CD4-positive, alpha-beta T cell treated with Interleukin-2 at 100 ng/mL for 4 hours (primary cell): ENCODE measurements at places on chromosomes 11 and 22.

DNA sequence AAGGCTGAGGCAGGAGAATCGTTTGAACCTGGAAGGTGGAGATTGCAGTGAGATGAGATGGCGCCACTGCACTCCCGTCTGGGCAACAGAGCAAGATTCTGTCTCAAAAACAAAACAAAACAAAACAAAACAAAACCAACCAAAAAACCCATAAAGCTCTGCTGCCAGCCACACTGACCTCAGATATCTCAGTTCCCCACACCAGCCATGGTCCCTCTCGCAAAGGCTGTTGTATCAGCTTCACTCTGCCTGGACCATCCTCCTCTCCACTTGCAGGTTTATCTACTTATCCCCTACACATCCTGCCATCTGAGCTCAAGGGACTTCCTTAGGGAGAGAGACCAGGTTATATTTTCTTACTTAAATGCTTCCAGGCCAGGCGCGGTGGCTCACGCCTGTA is 11.1 kb downstream of the BACE1-AS start:
- no peak for DNase-seq

DNA sequence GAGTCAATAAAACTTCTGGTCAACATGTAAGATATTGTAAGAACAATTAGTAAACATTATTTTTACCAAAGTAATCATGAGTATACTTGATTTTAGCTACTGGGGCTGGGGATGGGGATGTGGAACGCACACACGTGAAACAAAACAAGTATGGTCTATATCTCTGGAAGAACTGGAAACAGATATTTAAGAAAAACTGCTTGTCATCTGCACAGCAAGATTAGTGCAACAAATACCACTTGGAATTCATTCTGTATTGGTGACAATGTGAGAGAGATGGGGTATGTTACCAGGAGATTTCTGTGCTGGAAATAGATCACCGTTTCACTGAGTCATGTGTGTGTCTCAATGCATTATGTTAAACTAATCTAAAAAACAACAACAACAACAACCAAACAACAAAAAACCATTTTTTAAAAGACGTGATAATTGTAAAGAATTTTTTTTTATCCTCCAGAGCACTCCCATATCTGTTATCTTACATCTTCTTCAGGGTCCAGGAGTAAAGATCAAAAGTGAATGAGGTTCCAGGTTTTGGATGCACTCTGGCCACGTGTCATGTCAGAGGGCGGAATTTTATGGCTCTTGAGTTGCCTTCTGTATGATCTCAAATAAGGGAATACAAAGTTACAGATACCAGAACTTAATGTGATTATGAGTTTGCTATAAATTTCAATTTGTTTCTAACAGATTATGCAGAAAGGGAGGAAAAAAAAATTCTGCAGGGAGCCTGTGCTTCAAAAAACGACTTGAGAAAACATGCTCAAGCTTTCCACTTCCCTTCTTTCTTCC is 153.0 kb downstream of the BBOX1 start:
- no peak for DNase-seq

GRCh38 chr11:44957776-44958564 is 7.3 kb upstream of the TP53I11 start:
- DNase-seq = no peak

- no peak for DNase-seq
Measured at GRCh38 chr11:132352497-132352896, 982.1 kb downstream of the NTM start.

DNA sequence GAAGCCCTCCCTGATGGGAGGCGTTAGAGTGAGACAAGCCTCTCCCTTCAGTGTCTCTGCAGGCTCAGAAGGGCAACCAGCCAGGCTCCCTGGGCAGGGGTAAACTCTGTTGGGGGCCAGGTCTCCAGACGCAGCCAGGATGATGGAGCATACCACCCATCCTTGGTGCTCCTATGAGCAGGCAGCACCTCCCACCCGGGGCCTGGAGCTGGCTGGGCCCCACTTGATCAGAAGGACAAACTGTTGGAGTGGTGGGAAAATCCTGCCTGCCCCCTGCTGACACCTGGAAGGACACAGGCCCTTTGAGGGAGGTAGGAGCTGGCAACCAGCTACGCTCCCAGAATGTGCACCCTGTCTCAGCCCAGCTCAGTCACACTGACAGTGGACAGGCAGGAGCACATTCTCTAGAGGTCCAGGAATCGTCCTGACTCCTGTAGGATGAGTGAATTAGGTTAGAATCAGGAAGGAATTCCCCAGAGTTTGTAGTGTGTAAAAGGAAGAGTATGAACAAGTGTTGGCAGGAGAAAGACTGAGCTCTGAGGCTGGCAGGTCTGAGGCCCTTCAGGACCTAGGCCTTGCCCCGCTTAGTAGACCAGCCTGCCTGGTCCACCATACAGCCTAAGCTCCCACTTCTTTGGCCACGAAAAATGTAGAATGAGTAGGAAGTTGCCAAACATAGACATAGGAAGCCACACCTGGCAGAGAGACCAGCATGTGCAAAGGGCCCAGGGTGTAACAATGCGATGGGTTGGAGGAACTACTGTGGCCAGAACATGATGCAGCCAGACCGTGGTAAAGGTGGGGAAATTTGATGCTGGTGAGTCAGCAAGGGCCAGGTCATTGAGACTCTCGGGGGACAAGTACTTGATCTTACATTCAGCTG is 19.1 kb downstream of the ARHGEF17 start:
- no peak for DNase-seq

- DNase-seq = no peak
Measured at GRCh38 chr11:131033151-131033651, 116.9 kb upstream of the SNX19 start.

DNA sequence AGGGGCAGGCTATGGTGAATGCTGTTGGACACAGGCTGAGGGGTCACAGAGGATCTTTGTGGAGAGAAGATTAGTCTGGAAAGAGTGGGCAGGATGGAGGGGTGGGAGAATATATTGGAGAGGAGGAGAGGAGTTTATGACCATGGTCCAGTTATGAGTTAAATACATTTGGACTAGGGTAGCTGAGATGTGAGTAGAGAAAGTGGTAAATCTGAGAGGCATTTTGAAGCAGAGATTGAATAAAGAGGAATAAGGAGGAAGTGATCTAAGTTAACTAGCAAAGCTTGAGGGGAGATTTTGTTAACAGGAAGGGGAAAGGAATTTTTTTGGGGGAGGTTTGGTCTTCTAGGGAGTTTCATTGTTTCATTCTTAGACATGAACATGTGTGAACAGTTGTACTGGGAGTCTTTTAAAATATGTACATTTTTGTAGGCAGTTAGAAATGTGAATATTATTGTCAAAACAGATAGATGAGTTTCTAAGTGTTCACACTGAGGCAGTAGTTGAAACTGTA is 43.1 kb upstream of the EED start:
- DNase-seq = no peak

DNA sequence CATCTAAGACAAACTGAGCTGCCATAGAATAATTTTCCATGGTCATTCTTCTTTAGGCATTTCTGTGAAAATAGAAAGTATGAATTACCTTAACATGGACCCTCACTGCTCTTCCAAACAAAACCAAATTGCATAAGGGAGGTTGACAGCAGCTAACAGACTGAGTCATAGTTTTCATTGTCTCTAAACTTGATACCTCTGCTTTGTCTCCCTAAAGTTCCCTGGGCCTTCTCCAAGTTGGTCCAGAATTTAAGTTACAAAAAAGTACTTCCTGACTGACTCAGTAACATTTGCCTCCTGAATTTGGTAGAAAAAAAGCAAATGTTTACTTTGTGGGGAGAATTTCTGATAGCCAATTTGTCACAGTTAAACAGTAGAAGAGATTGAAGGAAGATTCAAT is 3.0 kb downstream of the OR8D1 start:
- no peak for DNase-seq

DNA sequence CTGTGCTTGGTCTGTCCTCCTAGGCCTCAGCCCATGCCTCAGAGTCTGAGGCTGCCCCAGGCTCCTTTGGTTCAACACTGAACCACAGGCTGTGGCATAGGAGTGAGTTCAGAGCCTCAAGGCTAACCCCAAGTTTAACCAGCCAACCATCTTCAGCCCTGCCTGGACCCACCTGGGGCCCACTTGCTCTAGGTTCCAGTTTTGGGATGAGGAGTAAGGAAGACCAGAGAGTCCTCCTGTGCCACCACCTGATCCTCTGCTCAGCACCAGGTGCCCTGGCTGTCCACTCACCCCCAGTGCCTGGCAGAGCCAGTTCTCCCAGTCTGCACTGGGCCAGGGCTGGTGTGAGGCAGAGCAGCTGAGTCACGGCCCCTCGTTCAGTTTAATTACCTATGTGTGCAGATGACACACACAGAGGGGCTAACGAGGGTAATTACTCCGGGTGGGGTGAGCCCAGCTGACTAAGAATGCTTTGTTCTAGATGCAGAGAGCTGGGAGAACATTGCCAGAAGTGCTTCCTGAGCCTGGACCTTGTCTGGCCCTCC is 12.0 kb upstream of the TMPRSS13 start:
- DNase-seq = no peak

- DNase-seq = no peak
Measured at GRCh38 chr22:31623592-31624304, 38.3 kb downstream of the PISD start.

GRCh38 chr11:82507288-82507687 is 226.4 kb downstream of the FAM181B start:
- DNase-seq = no peak

DNA sequence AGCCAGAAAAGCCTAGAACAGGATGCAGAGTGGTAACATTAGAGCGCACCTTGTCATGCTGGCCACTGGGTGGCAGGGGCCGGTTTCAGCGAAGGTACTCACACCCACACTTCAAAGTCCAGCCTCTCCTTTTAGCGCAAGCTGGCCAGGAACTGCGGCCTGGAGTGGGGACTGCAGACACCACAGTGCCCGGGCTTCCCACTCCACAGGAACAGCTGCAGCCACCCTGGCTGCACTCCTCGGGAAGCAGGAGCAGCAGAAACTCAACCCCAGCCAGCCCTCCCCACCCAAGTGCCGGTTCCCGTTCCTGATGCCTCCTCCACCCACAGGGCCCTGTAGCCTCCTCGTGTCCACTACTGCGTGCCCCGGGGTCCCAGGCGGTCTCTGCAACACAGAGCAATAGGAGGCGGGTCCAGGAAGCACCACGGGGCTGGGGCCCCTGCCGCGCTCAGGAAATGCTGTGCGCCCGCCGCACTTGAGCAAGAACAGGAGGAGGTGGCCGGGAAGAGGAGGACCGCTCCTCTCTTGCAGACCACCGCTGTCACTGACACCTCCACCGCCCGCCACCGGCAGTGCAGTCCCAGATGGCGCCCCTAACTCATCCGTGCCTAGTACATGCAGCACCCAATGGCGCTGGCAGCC is 2.2 kb downstream of the RFPL2 start:
- DNase-seq = peak; percentile 50

GRCh38 chr22:50318698-50319411 is 8.0 kb downstream of the DENND6B start:
- DNase-seq = no peak

DNA sequence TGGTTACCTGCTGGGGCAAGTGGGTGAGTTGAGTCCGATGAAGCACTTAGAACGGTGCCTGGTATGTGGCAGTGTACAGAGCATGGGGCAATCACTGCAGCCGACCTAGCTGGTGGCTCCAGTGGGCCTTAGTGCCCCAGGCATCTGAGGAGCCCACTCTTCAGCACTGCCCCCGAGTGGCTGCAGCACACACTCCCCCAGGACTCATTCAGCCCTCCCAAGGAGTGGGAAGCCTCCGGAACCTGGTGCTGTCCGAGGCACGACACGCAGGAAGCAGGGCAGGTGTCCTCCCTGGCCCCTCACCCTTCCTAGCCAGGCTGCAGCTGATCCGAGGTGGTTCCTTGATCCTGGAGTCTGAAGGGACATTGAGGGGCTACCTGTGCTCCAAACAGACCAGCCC is 42.4 kb upstream of the PRODH start:
- no peak for DNase-seq

- DNase-seq = no peak
Measured at GRCh38 chr22:18048041-18048440, 23.7 kb upstream of the MICAL3 start.

DNA sequence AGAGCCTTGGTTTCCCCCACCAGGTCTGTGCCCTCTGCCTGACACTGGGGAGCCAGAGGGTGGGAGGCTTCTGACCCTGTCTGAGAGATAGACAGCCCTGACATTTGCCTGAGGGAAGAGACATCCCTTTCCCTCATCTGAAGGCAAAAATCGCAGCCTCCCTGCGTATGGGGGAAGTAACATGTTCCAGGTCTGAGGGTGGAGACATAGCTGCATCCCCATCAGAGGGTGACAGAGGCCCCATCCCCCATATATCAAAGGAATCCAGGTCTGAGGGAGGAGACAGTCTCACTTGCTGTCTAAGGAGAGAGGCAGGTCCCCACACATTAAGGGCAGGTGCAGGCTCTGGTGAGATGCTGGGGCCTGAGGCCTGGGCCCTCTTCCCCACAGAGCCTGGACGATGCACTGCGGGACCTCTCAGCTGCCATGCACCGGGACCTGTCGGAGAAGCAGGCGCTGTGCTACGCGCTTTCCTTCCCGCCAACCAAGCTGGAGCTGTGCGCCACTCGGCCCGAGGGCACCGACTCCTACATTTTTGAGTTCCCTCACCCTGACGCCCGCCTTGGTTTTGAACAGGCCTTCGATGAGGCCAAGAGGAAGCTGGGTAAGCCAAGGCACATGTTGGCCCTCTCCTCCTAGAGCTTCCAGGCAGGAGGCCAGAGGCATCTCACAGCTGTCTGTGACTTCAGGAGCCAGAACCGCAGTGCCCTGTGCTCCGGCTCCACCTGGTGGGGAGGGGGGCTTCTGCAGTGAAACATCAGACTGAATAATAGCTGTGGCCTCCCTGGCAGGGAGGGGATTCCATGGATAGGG is 16.1 kb upstream of the RELT start:
- peak; percentile 16 for DNase-seq

DNA sequence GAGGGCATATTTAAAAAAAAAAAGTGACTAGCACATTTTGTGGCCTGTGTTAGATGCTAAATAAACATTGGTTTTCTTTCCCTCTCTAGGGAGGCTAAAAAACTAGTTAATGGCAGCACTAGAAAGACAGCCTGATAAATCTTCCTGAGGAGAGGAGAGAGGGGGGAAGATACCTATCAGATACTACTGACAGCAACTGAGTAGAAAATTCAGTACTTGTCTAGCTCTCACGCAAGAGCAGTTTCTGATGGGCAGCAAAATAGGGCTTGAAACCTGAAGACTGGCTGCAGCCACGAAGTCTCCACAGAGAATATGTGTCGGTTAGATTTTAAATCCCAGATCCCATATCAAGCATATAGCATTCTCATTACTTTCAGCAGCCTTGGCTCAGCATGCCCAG is 388.2 kb downstream of the KCNA4 start:
- DNase-seq = no peak

GRCh38 chr11:119680541-119681360 is 48.2 kb downstream of the NECTIN1 start:
- DNase-seq = no peak

GRCh38 chr11:34798985-34799384 is 117.2 kb downstream of the APIP start:
- DNase-seq = no peak

- no peak for DNase-seq
Measured at GRCh38 chr11:59572091-59572490, 43.5 kb downstream of the OSBP start.
